ENCODE measurements at places on chromosomes 1 and 21.

DNA sequence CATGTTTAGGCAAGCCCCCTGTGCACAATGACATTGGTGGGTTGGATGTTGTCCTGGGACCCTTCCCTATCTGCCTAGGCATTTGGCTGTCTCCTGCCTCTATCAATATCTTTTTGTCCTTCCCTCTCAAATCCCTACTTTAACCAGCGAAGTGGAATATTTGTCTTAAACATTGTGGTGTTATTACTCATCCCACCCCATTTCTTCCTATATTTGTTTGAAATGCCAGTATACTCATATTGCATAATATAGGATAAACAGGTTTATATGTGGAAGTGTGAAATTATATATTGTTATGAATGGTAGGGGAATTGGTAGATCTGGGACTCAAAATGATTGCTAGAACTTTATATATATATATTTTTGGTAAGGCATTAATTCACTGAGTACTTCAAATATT is 80.0 kb downstream of the ADGRL2 start:
- no peak for DNase-seq

DNA sequence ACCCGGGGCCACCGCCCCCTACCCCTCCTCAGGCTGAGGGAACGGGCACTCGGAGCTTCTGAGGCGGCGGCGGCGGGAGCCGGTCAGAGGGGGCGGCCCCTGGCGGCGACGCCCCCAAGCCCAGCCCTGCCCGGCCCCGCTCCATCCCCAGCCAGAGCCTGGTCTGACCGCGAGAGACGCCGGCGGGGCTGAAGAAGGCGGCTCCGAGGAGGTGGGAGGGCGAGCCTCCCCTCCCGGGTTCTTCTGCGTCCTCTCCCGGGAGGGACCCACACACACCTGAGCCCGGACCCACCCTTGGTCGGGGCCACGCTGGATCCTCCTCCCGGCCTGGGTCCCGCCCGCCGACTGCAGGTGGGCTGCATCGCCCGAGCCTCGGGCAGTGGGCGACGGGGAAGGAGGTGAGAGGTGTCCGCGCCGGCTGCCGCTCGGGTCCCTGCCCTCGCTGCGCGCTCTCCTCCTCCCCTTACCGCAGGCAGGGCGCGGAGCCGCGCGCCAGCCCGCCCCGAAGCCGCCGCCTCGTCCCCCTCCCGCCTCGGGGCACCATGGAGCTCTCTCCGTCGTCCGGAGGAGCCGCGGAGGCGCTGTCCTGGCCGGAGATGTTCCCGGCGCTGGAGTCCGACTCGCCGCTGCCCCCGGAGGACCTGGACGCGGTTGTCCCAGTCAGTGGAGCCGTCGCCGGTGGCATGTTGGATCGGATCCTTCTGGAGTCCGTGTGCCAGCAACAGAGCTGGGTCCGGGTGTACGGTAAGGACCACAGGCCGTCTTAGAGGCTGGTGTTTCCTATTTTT is at the start of gene RASAL2:
RASAL2 (plus strand) TSS at position 154 of the 788 bp plus-strand sequence; CDS start at position 543, 389 bp downstream.
- no peak for DNase-seq

- no peak for DNase-seq
Observed at GRCh38 chr1:18681423-18681835, 50.8 kb downstream of the PAX7 start.

DNA sequence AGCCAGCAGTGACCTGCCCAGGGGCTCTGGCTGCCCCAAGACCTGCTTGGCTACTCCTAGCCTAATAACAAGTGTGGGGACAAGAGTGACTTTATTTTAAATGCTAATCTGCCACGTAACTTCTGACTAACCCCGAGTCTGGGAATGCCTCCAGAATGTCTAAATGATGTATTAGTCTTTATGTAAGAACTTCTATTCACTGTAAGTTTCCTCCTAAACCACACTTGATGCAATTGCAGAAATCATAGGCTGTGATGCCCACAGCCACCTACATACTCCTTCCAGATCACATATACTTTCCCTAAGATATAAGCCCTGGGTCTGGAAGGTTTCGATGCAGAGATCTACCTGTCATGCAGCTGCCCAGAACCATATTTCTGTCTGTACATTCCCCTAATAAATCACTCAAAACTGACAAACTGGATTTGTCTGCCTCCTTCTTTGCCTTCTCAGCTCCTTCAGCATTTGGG is 5.9 kb upstream of the VPS45 start:
- no peak for DNase-seq

DNA sequence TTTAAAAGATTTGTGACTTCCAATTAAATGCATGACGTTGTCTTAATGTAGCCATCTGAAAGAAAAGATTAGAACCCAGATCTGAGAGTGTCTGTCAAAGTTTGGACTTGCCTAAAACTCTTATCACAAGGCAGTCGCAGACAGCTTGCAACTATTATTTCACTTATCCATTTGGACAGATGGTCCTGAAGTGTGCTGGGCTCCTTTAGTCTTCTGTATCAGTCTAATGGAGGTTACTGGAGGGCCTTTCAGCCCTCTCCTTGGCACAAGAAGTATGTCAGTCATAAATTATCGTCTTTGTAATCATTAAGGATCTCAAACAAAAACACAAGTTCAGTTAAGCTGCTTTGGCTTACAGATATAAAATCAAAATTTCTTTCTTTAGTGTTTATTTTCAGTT is 15.5 kb downstream of the PROX1 start:
- DNase-seq, result no peak

GRCh38 chr21:44301961-44302406 is 2.1 kb downstream of the PFKL start:
- no peak for DNase-seq

GRCh38 chr1:167227934-167228378 is 7.3 kb downstream of the POU2F1 start:
- no peak for DNase-seq

GRCh38 chr1:41390166-41390565 is 28.9 kb downstream of the FOXO6 start:
- DNase-seq, result no peak

- DNase-seq, result no peak
Observed at GRCh38 chr1:22552021-22552420, 11.3 kb upstream of the EPHA8 start.

DNA sequence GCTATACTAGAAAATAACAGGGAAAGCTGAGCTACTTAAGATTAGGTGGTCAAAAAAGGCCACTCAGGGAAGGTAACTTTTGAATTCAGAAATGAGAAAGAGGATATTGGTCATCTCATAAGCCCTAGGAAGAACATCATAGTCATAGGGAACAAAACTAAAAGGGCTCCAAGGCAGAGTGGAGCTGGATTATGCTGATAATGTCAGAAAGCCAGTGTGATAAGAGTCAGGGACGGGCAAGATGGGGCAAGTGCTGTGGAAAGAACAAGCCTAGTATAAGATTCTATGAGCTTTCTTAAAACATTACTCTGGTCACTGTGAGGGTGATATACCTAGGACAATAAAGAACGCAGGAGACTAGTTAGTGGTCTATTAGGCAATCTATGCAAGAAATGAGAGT is 106.6 kb downstream of the DUSP10 start:
- no peak for DNase-seq

DNA sequence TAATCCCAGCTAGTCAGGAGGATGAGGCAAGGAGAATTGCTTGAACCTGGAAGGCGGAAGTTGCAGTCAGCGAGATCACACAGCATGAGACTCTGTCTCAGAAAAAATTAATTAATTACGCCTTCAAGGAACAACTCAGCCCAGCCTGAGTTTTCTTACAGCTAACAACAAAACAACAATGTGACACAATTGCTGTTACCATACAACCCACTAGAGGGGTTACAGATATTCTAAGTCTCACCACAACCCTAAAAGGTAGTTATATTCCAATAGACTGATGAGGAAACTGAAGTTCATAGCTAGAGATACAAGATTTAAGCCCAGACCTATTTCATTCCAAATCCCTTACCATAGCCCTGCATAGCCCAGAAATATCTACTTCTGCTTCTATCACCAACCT is 2.9 kb upstream of the LRRC8C start:
- no peak for DNase-seq

GRCh38 chr1:228169345-228169744 is 3.7 kb downstream of the IBA57 start:
- no peak for DNase-seq

GRCh38 chr1:228358764-228359612 is 47.6 kb downstream of the TRIM11 start:
- no peak for DNase-seq

GRCh38 chr1:192903142-192903541 is 94.3 kb downstream of the RGS2 start:
- no peak for DNase-seq

DNA sequence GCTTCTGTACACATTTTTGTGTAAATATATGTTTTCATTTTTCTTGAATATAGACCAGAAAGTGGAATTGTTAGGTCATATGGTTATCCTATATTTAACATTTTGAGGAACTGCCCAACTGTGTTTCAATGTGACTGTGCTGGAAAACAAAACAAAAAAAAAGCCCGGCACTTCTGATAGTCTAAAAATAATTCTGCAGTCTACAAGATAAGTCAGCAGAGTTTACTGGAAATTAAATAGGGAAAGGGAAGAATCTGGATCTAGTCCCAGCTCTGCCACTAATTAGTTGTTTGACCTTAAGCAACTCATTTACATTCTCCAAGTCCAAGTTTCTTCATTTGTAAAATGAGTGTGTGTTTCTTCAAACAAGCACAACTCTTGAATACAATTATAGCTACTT is 869.1 kb upstream of the B3GALT2 start:
- no peak for DNase-seq

GRCh38 chr1:9717193-9718005 is 65.9 kb downstream of the PIK3CD start:
- peak; percentile 70 for DNase-seq

GRCh38 chr21:33855190-33855589 is 60.4 kb downstream of the ATP5PO start:
- no peak for DNase-seq

DNA sequence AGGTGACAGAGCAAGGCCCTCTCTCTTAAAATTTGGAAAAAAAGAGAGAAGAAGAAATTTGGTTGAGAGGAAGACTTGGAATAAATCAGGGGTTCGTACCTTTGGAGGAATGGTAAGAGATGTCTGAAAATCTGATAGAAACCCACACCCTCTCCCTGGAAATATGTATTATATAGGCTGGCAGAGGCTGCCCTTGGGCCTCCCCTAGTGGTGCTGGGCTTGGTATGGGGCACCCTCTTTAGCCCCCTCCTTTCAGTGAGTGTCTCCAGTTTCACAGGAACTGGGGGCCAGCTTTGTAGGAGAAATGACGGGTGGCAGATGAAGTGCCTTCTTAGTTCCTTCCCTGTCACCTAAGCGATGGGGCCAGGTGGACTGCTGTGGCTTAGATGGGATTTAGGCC is 82.9 kb upstream of the SLC2A1 start:
- DNase-seq, result no peak

- DNase-seq, result no peak
Observed at GRCh38 chr1:223711173-223711572, 1.2 kb upstream of the CAPN2 start.

GRCh38 chr1:154832384-154832783 is 37.7 kb downstream of the KCNN3 start:
- no peak for DNase-seq

- DNase-seq, result no peak
Observed at GRCh38 chr1:228851193-228851592, 115.9 kb downstream of the RHOU start.

GRCh38 chr1:33171977-33172813 is 9.6 kb downstream of the TRIM62 start:
- no peak for DNase-seq

GRCh38 chr1:15757575-15758342 is 836 bp upstream of the FBLIM1 start:
- no peak for DNase-seq

DNA sequence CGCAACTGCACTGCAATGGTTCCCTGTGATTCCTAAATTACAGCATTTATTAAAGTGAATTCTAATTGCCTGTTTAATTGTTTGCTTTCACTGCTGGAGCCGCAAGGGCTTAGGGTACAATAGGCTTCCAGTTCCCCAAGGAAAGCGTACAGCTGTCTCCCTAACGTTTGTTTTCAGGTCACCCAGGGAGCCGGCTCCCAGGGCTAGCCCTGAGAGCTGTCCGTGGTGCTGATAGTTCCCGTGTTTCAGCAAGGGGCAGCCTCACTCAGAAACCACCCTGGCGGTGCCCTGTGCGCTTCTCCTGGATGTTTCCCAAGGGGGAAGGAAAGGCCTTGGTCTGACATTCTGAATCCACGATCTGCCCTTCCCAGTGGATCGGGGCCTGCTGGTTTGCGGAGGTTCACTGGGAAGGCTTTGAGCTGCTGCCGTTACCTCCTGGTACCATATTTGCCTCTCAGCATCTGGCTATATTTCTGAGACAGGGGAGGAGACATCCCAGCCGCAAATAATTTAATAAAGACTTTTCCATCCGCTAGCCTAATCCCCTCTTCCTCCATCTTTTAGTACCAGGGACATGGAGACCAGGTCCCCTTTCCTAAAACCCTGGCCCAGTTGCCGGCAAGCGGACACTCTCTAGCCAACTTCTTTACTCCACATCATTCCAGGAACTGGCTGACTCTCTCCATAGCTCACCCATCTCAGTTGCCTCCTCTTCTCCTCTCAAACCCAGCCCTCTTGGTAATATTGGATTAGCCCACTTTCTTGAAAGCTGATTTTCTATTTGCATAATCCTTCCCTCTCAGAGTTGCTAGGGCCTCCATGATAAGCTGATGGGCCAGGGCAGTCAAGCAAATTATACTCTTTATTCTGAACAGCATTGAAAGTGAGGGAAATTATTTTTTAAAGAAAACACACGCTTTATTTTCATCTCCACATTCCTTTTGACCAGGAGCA is 149.0 kb downstream of the IGSF21 start:
- no peak for DNase-seq

GRCh38 chr1:48048980-48049379 is 51.8 kb upstream of the TRABD2B start:
- DNase-seq, result no peak

GRCh38 chr21:45291613-45292398 is 4.1 kb upstream of the POFUT2 start:
- no peak for DNase-seq

- DNase-seq, result no peak
Observed at GRCh38 chr1:151237678-151238466, 16.7 kb upstream of the PSMD4 start.

DNA sequence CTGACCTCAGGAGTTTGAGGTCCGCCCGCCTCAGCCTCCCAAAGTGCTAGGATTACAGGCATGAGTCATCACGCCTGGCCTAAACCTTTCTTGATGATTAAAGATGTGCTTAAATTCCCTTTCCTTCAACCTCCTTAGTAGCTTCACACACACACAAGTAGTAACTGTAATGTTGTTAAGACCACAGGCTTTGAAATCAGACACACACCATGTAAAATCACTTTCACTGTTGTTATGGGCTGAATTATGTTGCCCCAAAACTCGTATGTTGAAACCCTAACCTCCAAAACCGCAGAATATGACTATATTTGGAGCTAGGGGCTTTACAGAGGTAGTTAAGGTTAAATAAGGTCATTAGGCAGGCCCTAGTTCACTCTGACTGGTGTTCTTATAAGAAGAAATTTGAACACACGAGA is 180.2 kb downstream of the NR5A2 start:
- DNase-seq, result no peak
